ENCODE measurements at places on chromosomes 12 and 14.
A peak's percentile ranks its signal among the peaks of the same experiment; 100 is the strongest.

GRCh38 chr14:102692334-102692733, 84.9 kb upstream of the TRAF3 start:
- no peak for DNase-seq

DNA sequence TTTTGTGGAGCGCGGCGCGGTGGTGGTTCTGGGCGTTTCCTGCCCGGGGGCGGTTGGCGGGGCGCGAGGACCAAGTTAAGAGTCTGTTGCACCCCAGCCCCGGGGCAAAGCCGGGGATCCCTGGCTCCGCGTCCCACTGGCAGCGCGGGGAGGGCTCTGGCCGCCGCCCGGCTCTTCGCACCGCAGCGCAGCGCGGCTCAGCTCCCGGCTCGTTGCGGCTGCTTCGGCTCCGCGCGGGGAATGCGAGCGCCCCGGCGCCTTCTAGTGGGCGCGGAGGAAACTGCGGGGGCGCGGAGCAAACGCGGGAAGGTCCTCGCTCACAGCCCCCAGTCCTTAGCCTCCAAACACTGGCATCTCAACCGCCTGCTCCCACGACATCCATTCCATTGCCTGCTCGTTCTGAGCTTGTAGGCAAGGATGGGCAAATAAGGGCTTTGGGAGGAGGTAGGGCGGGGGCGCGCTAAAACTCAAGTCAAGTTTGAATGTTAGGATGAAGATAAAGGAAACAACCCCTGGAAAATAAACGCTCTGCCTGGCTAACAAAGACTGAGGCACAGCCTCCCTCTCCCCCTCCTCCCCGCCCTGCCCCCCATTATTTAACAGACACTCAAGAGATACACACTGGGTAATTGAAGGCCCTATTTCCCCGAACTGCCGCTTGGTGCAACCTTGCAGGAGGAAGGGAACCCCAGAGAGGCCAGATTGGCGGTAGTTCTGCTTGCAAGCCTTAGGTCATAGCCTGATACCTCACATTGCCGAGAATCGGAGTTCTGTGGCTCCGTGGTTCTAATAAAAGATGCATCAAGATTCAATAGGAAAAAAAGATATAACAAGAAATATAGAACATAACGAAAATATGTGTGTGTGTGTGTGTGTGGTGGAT, at the start of gene B4GALNT1:
TSS of gene B4GALNT1 (minus strand) at position 244 of the 883 bp plus-strand sequence. CDS start 1,069 bp downstream, outside the sequence.
- peak; percentile 88 for DNase-seq

GRCh38 chr12:57194253-57194652, 22.3 kb upstream of the NXPH4 start:
- no peak for DNase-seq

DNA sequence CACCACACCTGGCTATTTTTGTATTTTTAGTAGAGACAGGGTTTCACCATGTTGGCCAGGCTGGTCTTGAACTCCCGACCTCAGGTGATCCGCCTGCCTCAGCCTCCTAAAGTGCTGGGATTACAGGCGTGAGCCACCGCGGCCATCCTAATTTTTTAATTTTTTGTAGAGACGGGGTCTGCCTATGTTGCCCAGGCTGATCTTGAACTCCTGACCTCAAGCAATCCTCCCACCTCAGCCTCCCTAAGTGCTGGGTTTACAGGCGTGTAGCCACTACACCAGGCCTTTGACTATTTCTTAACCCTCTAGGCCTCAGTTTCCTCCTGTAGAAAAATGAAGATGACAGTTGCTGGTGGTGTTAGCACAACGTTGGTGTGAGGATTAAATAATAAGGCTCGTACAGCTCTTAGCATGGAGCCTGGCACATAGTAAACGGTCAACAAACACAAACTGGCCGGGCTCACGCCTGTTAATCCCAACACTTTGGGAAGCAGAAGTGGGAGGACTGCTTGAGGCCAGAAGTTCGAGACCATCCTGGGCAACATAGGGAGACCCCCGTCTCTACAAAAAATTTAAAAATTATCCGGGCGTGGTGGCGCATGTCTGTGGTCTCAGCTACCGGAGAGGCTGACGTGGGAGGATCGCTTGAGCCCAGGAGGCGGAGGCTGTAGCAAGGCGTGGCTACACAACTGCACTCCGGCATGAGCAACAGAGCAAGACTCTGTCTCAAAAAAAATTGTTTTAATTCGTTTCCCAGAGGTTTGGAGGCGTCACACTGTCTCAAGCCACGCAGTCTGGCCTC, 979 bp downstream of the DDX54 start:
- no peak for DNase-seq

DNA sequence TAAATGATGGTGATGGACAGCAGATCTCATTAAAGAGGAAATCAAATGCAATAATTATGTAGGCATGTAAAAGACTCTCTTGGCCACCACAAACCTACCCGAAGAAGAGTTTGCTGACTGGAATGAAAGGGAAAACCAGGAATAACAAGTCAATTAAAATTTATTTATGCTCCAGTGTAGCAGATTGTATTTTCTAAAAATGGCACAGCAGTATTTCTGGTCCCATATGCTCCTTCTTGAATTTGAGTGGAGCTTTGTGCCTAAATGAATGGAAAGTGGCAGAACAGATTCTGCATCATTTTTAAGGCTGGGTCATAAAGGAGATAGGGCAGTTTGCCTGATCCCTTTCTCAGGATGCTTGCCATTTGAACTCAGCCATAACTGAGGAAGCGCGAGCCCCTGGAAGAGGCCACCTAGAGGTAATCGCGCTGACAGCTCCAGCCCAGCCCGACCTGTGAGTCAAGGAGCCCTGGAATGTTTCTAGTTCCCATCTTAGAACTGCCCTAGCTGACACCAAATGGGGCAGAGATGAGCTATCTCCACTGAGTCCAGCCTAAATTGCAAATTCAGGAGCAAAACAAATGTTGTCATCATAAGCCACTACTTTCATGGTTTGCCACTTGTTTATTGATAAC, 229.2 kb upstream of the TMTC1 start:
- no peak for DNase-seq
